ENCODE measurements at places on chromosomes 3 and 15. TPM values are rescaled to one million over a fixed set of nuclear protein-coding genes. Genes with fewer than 3 reads are reported as not detected.
A peak's percentile ranks its signal among the peaks of the same experiment; 100 is the strongest.

GRCh38 chr3:122903171-122903570, 108.3 kb downstream of the SLC49A4 start:
- DNase-seq, result no peak

DNA sequence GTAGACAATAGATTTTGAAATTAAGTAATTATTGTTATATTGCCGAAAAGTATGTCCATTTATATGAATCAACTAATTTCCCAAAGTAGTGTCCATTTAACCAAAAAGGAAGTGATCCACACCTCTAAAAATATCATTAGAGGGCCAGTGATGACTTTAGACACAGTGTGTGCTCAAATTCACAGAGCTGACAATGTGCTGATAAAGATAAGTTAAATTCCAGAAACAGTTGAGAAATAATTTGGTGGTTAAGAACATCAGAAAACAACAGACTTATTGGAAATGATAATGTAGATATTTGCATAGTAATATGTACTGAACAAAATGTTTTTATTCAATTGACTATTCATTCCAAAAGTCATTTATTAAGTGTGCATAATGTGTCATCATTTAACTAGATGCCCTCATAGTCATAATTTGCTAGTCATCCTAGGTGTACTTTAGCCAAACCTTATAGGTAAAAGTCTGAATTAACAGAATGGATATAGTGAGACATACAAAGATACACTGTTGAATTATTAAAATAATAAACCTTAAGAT, 230.2 kb upstream of the ADAMTS9 start:
- DNase-seq, result no peak

- DNase-seq, result no peak
These were observed 245.1 kb downstream of the XXYLT1 start for GRCh38 chr3:195025884-195026200.

DNA sequence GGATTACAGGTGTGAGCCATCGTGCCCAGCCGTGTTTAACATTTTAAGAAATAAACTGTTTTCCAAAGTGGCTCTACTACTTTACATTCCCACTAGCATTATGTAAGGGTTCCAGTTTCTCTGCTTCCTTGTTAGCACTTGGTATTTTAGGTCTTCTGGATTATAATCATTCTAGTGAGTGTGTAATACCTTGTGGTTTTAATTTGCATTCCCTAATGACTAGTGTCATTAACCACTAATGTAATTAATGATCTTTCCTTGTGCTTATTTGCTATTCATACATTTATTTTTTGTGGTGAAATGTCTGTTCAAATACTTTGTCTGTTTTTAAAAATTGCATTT, 30.7 kb downstream of the ARIH2 start:
- no peak for DNase-seq

DNA sequence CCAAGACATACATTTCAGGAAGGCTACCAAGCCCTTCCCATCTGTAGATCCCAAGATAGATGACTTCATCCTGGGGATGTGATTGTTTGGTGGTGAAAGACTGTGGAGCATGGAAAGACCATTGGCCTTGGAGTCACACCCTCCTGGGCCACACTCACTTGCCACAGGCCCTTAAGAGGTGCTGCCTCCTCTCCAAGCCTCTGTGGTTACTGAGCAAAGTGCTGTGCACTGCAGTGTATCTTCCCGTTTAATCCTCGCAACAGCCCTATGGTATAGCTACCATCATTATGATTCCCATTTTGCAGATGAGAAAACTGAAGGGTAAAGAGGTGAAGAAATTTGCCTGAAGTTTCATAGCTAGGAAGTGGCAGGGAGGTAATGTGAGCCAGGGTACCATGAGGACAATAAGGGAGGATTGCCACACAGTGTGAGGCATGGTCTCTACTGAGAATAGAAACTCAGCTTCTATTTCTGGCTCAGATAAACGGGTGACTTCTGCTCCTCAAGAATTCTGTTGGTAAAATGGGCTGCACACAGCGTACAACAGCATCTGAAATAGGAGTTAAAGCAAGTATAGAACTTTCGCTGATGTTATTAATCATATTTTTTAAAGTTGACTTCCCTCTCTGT, 23.9 kb upstream of the RHO start:
- no peak for DNase-seq

DNA sequence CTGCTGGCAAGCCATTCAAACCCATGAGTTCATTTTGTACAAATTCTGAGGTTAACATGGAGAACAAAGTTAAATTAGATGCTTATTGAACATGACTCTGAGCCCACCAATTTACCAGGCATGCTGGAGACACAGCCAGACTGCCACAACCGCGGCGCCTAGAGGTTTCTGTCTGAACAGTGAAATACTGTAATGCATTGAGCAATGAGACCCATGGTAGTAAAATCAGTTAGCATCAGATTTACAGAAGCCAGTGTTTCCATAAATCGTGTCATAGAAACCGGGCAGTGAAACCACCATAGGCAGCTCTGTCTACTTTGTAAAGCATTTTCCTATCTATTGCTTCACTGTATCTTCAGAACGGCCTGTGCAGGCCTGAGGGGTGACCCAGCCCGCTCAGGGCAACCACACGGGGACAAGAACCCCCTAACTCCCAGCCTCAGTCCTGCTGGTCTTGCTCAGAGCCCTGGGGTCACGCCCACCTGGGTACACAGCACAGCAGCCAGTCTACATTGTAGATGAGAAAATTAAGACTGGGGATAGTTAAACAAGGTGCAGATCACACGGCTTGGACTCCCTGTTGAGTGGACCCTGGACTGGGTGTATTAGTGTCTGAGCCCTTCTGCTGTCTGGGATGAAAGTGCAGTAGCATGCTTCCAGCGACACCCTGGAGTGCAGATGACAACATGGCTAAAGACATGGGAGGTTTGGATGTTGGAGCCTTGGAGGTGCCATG, 44.2 kb downstream of the MGLL start:
- DNase-seq, result no peak

DNA sequence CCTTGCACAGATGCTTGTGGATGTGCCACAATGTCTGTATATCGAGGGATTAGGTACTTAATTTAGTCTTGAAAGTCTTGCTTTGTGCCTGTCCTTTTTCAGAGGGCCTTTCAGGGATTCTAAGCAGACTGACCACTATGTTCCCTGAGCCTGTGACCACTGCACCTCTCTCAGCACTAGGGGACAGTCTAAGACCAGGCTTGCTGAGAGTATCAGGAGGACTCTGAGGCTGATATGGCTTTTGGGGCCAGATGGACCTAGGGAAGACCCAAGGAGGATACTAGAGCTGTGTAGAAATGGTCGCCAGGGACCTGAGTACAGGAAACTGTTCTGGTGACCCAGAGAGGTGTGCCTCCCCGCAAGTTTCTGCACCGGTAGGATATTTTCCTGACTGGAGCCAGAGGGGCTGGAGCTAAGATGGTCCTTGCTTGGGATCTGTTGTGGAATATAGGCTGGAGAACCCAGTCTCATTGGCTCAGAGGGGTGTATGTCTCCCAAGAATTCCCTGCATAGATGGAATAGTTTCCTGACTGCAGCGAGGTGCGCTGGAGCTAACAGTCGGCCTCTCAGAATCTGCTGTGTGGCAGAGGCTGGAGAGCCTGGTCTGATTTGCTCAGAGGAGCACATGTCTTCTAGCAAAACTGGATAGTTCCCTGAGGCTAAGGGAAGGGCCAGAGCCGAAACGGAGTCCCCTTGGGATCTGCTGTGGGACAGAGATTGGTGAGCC, 213.2 kb upstream of the DCBLD2 start:
- DNase-seq, result no peak

GRCh38 chr3:11465744-11466616, 177.7 kb downstream of the VGLL4 start:
- DNase-seq, result no peak

GRCh38 chr3:171485338-171485737, 25.1 kb upstream of the TNIK start:
- DNase-seq, result no peak

DNA sequence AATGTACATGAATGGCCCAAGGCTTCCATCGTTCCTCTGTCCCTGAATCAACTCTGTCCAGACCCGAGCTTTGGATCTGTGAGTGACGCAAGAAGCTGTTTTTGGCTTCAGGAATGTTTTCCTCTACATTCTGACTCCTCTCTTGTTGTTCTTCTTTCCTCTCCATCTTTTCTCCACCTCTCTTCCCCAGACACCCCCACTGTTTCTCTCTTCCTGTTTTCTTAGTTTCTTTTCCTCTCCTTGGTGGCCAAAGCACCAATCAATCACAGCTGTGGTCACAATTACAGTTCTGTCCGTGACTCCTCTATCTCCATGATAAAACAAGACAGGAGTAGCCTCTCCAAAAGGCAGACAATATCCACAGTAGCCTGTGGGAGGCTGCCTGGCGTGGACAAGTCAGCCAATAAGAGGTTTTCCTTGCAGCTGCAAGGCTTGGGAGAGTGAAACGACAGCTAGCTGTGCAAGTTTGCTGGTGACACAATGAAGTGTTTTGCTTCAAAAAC, 4.9 kb upstream of the TMEM212 start:
- peak; percentile 61 for DNase-seq

- DNase-seq, result no peak
These were observed 113.4 kb downstream of the UNC13C start for GRCh38 chr15:54091651-54092050.

DNA sequence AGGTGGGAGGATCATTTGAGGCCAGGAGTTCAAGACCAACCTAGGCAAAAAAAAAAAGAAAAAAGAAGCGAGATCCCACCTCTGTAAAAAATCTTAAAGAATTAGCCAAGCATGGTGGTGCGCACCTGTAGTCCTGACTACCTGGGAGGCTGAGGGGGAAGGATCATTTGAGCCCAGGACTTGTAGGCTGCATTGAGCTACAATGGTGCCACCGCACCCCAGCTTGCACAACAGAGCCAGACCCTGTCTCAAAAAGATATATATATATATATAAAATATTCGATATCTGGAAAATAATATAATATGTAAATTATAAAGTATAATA, 1.1 kb upstream of the IMP3 start:
- DNase-seq, result no peak

GRCh38 chr3:32583708-32584107, 13.1 kb upstream of the DYNC1LI1 start:
- no peak for DNase-seq

- DNase-seq, result no peak
These were observed 66.0 kb downstream of the STAC start for GRCh38 chr3:36446276-36446675.

GRCh38 chr3:160564949-160565441, 376 bp downstream of the KPNA4 start:
- peak; percentile 80 for DNase-seq

- DNase-seq, result no peak
These were observed 45.5 kb upstream of the CGNL1 start for GRCh38 chr15:57330619-57331340.

DNA sequence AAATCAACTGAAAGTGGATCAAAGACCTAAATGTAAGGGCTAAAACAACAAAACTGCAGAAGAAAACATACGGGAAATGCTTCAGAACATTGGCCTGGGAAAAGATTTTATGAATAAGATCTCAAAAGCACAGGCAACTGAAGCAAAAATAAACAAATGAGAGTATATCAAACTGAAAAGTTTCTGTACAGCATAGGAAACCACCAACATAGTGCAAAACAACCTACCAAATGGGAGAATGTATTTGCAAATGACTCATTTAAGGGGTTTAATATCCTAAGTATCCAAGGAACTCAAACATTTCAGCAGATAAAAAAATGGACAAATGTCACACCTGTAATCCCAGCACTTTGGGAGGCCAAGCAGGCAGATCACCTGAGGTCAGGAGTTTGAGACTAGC, 489.1 kb downstream of the ROBO1 start:
- no peak for DNase-seq

- no peak for DNase-seq
These were observed 308.0 kb upstream of the THRB start for GRCh38 chr3:24802614-24803013.

GRCh38 chr3:64053581-64053980, 30.3 kb upstream of the PSMD6 start:
- no peak for DNase-seq

The SLC12A1 gene
- total RNA-seq, result not detected

The FSD2 gene
- 47.7 TPM for total RNA-seq

The FYCO1 gene
- 91.9 TPM for total RNA-seq

The MESP2 gene
- 0.16 TPM for total RNA-seq

Measured in left cardiac atrium (tissue), 4 donors.